Activated CD4-positive, alpha-beta memory T cell treated with anti-CD3 and anti-CD28 coated beads, Interleukin-2, amount 10 ng/mL, durations not matched to agents 7 days and 5 days (primary cell): ENCODE measurements at places on chromosomes 1 and 21. TPM values are rescaled to one million over a fixed set of nuclear protein-coding genes. Genes with fewer than 3 reads are reported as not detected.

- H3K4me1 ChIP-seq: peaks cover 20% of the 10 kb centered on the region
- H3K27ac ChIP-seq: peak overlapping the region; percentile 9
- no peak for DNase-seq
- H3K4me3 ChIP-seq: no peak overlapping the region
- H3K36me3 ChIP-seq: no peaks in the 10 kb centered on the region
These were observed 15.3 kb upstream of the FHAD1 start for GRCh38 chr1:15231714-15232201.

DNA sequence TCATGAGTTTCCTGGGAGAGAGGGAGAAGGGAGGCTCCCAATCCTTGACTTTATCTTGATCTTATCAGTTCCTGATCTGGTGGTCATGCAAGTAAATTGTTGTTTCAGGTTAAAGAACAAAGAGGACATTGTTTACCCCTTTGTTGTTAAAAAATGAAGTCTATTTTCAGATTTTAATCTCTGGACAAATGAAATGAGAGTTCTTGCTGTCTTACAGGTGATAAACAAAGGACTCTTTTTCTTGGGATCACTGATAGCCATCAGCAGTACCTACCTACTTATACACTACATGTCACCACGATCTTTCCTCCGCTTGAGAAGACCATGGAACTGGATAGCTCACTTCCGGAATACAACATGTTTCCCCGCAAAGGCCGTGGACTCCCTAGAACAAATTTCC is 48.4 kb downstream of the CHML start:
- H3K36me3 ChIP-seq: peaks cover 3% of the 10 kb centered on the region
- H3K4me1 ChIP-seq: peaks cover 5% of the 10 kb centered on the region
- DNase-seq: no peak
- H3K27me3 ChIP-seq: no peaks in the 10 kb centered on the region
- no peak overlapping the region for H3K27ac ChIP-seq

GRCh38 chr1:44219301-44219626 is 6.0 kb downstream of the DMAP1 start:
- no peak for DNase-seq
- H3K4me1 ChIP-seq: peaks cover 24% of the 10 kb centered on the region
- peaks cover 29% of the 10 kb centered on the region for H3K36me3 ChIP-seq
- no peaks in the 10 kb centered on the region for H3K27me3 ChIP-seq
- H3K4me3 ChIP-seq: no peak overlapping the region
- H3K27ac ChIP-seq: no peak overlapping the region

- no peak for DNase-seq
- peaks cover 50% of the 10 kb centered on the region for H3K36me3 ChIP-seq
- no peak overlapping the region for H3K4me3 ChIP-seq
- peaks cover 79% of the 10 kb centered on the region for H3K4me1 ChIP-seq
- H3K27ac ChIP-seq: peak overlapping the region; percentile 0
These were observed 181.0 kb downstream of the DHRS3 start for GRCh38 chr1:12436817-12437599.

DNA sequence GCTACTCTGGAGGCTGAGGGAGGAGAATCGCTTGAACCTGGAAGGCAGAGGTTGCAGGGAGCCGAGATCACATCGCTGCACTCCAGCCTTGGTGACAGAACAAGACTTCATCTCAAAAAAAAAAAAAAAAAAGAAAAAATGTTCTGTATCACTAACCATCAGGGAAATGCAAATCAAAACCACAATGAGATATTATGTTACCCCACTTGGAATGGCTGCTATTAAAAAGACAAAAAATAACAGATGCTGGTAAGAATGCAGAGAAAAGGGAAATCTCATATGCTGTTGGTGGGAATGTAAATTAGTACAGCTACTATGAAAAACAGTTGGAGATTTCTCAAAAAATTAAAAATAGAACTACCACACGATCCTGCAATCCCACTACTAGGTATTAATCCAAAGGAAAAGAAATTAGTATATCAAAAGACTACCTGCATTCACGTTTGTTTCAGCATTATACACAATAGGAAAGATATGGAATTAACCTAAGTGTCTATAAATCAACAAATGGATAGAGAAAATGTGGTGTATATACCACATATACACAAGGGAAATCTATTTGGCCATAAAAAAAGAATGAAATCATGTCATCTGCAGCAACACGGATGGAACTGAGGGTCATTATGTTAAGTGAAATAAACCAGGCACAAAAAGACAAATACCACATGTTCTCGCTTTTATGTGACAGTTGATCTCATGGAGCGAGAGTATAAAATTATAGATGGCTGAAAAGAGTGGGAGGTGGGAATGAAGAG is 62.6 kb downstream of the ABL2 start:
- no peaks in the 10 kb centered on the region for H3K4me1 ChIP-seq
- peaks cover under 1% of the 10 kb centered on the region for H3K36me3 ChIP-seq
- H3K27me3 ChIP-seq: no peaks in the 10 kb centered on the region

- no peaks in the 10 kb centered on the region for H3K27me3 ChIP-seq
- DNase-seq: no peak
- no peak overlapping the region for H3K4me3 ChIP-seq
- no peak overlapping the region for H3K27ac ChIP-seq
- H3K36me3 ChIP-seq: no peaks in the 10 kb centered on the region
- H3K4me1 ChIP-seq: no peaks in the 10 kb centered on the region
These were observed 719.0 kb downstream of the RWDD3 start for GRCh38 chr1:95953015-95953414.

- no peak overlapping the region for H3K4me3 ChIP-seq
- DNase-seq: no peak
- H3K36me3 ChIP-seq: no peaks in the 10 kb centered on the region
These were observed 52.0 kb upstream of the COL11A1 start for GRCh38 chr1:103160281-103160680.

GRCh38 chr1:184945678-184946412 is 28.5 kb downstream of the NIBAN1 start:
- H3K4me3 ChIP-seq: no peak overlapping the region
- no peaks in the 10 kb centered on the region for H3K27me3 ChIP-seq

GRCh38 chr1:30311749-30312148 is 411.6 kb downstream of the MATN1 start:
- H3K27ac ChIP-seq: no peak overlapping the region
- H3K4me1 ChIP-seq: no peaks in the 10 kb centered on the region
- peaks cover 12% of the 10 kb centered on the region for H3K27me3 ChIP-seq
- H3K36me3 ChIP-seq: no peaks in the 10 kb centered on the region
- peak; percentile 4 for DNase-seq

- H3K27me3 ChIP-seq: no peaks in the 10 kb centered on the region
- DNase-seq: no peak
- H3K4me3 ChIP-seq: no peak overlapping the region
- no peaks in the 10 kb centered on the region for H3K4me1 ChIP-seq
These were observed 93.9 kb upstream of the ADGRL2 start for GRCh38 chr1:81706650-81707435.

DNA sequence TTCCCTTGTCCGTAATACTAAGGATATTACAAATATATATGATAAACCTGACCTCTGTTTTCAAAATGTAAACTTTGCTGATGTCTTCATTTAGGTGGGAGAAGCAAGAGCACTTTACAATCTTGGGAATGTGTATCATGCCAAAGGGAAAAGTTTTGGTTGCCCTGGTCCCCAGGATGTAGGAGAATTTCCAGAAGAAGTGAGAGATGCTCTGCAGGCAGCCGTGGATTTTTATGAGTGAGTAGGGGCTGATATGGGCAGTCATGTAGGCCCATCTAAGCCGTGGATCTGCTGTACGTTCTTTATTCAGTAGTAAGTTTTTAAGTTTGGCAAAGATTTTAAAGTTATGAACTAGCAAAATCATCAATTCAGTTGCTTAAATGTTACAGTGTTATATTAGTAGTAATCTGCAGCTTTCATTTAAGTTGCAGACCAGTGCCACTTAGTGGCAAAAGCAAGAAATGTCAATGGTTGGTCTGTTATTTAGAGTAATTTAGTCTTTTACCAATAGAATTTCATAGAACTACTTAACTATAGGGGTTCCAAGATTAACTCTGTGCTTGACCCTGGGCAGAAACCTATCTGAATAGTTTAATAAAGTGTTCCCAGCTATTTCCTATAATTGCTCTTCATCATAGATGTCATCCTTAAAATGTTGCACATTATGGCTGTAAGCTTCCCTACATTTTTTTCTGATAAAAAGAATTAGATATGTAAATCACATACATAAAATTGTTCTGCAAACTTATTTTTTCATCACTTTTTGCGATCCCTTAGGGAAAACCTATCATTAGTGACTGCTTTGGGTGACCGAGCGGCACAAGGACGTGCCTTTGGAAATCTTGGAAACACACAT is 21.3 kb downstream of the GPSM2 start:
- no peak overlapping the region for H3K4me3 ChIP-seq
- H3K27ac ChIP-seq: no peak overlapping the region
- H3K4me1 ChIP-seq: no peaks in the 10 kb centered on the region
- H3K36me3 ChIP-seq: peaks cover 17% of the 10 kb centered on the region
- peak; percentile 23 for DNase-seq

DNA sequence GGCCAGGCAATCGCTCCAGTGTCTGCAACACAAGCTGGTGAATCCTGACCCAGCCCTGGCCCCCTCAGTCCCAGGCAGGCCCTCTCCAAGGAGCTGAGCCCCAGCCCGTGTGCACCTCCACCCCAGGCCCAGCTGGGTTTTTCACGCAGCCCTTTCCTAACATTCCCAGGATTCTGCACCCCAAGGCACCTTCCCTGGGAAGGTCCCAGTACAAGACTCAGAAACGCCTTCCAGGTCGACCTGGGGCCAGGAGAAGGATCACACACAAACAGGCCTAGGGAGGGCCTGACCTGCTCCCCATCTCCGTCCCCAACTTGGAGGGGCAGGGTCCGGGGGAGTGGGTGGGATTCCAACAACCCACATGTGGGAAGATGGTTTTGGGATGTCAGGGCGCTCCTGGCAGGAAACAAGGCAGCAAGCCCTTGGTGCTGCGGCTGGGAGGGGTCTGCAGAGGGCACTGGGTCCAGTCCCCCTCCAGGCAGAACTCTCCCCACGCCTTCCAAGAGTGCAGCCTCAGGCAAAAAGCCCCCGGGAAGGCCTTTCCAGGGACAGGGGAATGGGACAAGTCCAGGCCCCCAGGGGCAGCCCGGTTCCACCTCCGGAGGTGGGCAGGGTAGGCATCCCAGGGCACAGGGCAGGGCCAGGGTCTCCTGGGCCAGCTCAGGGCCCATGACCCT is 58.3 kb downstream of the KCNAB2 start:
- H3K27me3 ChIP-seq: no peaks in the 10 kb centered on the region
- H3K27ac ChIP-seq: no peak overlapping the region
- H3K36me3 ChIP-seq: peaks cover 4% of the 10 kb centered on the region
- H3K4me3 ChIP-seq: no peak overlapping the region

- H3K4me3 ChIP-seq: no peak overlapping the region
- H3K4me1 ChIP-seq: no peaks in the 10 kb centered on the region
- DNase-seq: no peak
- H3K27me3 ChIP-seq: peaks cover 5% of the 10 kb centered on the region
These were observed 49.4 kb upstream of the A3GALT2 start for GRCh38 chr1:33370301-33370700.

- H3K36me3 ChIP-seq: no peaks in the 10 kb centered on the region
- no peak for DNase-seq
- H3K27ac ChIP-seq: no peak overlapping the region
- H3K27me3 ChIP-seq: peaks cover 2% of the 10 kb centered on the region
- H3K4me1 ChIP-seq: no peaks in the 10 kb centered on the region
- H3K4me3 ChIP-seq: no peak overlapping the region
These were observed 57.5 kb downstream of the TYW3 start for GRCh38 chr1:74790453-74790852.

- no peak for DNase-seq
- no peaks in the 10 kb centered on the region for H3K36me3 ChIP-seq
- no peak overlapping the region for H3K27ac ChIP-seq
- H3K4me1 ChIP-seq: no peaks in the 10 kb centered on the region
- no peaks in the 10 kb centered on the region for H3K27me3 ChIP-seq
- H3K4me3 ChIP-seq: no peak overlapping the region
These were observed 120.7 kb downstream of the BACH1 start for GRCh38 chr21:29419422-29419821.

DNA sequence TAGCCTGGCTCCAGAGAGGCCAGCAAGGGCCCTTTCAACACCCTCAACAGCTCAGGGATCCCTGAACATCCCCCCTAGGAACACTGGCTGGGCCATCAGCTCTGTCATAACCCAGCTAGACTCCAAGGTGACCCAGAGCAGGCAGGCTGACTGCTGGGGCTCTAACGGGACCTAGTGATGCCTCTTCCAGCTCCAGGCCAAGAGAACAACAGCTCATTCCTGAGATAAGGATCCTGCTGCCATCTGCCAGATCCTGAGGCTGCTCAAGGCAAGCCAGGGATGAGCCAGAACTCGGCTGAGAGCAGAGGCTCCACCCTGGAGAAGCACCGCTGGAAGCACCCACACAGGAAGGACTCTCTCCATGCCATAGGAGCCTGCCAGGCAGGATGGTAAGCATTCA is 2.0 kb downstream of the VSIG8 start:
- no peaks in the 10 kb centered on the region for H3K36me3 ChIP-seq
- H3K4me1 ChIP-seq: no peaks in the 10 kb centered on the region
- no peak for DNase-seq
- H3K27ac ChIP-seq: no peak overlapping the region
- peaks cover 2% of the 10 kb centered on the region for H3K27me3 ChIP-seq

GRCh38 chr1:22689505-22689904 is 21.1 kb upstream of the EPHB2 start:
- no peaks in the 10 kb centered on the region for H3K4me1 ChIP-seq
- H3K4me3 ChIP-seq: no peak overlapping the region
- H3K27me3 ChIP-seq: peaks cover 5% of the 10 kb centered on the region
- DNase-seq: no peak
- no peaks in the 10 kb centered on the region for H3K36me3 ChIP-seq

DNA sequence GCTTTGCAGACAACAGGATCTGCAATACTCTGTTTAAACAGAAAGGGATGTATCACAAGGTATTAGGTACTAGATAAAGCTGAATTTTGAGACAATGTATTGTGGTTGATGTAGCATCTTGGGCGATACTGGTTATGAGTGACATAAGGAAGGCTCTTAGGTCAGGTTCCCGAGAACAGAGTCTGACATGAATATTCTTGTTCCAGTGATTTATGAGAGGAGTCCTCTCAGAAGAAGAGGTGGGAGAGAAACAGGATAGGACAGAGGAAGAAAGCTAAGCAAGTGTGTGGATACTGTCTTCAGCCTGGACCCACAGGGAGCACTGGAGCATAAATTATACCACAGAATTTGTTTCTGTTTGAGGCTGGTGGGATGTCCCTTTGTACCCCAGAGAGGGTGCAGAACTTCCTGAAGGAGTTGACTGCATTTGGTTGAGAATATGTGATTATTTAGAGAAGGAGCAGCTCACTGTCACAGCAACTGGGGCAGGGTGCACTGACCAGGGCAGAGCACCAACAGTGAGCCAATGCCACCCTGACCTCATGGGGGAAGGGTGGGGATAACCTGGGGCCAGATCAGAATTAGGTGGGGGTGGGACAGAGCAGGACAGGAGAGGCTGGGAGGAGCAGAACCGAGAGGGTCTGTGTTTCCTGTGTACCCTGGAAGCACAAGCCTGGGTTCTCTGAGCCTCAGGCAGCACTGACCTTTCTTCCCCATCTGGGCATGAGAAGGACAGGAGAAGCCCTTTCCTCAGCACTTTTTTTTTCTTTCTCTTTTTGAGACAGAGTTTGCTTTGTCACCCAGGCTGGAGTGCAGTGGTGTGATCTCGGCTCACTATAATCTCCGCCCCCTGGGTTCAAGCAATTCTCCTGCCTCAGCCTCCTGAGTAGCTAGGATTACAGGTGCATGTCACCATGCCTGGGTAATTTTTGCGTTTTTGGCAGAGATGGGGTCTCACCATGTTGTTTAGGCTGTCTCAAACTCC is 36.3 kb upstream of the SLC6A9 start:
- no peaks in the 10 kb centered on the region for H3K4me1 ChIP-seq
- no peak overlapping the region for H3K27ac ChIP-seq
- no peak for DNase-seq
- no peak overlapping the region for H3K4me3 ChIP-seq

Gene MRPL39
- total RNA-seq: 37.8 TPM

Gene WNT4
- total RNA-seq: not detected

Gene CREG1
- 19.5 TPM for total RNA-seq

Gene PBXIP1
- 169 TPM for total RNA-seq

Gene PGLYRP4
- total RNA-seq: not detected

Gene VASH2
- total RNA-seq: 0.48 TPM

Gene AKIRIN1
- total RNA-seq: 72.5 TPM

Gene CYYR1
- total RNA-seq: not detected

Gene BARHL2
- total RNA-seq: not detected

Gene PADI3
- total RNA-seq: not detected
